NCI-H2029 (cell line): ENCODE measurements at places on chromosomes 3 and 15.

DNA sequence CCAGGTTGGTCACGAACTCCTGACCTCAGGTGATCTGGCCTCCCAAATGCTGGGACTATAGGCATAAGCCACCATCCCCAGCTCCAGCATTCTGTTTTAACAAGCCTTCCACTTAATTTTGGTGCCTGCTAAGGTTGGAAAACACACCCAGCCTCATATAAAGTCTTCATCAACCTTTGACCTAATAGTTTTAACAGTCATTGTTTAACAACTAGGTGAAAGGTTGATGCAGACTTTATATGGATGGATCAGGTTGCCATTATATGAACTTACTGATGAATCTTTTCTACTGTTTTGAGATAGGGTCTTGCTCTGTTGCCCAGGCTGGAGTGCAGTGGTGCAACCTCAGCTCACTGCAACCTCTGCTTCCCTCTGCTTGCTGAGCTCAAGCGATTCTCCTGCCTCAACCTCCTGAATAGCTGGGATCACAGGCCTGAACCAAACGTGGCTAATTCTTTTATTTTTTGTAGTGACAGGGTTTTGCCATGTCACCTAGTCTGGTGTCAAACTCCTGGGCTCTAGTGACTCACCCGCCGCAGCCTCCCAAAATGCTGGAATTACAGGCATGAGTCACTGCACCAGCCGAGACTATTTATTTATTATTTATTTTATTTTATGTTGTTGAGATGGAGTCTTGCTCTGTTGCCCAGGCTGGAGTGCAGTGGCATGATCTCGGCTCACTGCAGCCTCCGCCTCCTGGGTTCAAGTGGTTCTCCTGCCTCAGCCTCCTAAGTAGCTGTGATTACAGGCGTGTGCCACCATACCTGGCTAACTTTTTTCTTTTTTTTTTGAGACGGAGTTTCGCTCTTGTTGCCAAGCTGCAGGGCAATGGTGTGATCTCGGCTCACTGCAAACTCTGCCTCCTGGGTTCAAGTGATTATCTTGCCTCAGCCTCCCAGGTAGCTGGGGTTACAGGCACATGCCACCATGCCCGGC lies 3.1 kb upstream of the RPAP1 start:
- no peak for DNase-seq

DNA sequence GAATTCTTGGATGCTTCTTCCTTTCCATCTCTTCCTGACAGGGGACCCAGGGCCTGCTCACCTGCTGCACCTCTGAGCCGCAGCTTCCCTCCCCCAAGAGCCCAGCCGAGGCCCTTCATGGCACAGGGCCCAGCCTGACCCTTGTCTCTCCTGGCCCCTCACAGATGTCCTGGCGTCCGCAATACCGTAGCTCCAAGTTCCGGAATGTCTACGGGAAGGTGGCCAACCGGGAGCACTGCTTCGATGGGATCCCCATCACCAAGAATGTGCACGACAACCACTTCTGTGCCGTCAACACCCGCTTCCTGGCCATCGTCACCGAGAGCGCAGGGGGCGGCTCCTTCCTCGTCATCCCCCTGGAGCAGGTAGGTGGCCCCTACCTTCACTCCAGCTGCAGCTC lies 66.2 kb downstream of the CORO2B start:
- no peak for DNase-seq

DNA sequence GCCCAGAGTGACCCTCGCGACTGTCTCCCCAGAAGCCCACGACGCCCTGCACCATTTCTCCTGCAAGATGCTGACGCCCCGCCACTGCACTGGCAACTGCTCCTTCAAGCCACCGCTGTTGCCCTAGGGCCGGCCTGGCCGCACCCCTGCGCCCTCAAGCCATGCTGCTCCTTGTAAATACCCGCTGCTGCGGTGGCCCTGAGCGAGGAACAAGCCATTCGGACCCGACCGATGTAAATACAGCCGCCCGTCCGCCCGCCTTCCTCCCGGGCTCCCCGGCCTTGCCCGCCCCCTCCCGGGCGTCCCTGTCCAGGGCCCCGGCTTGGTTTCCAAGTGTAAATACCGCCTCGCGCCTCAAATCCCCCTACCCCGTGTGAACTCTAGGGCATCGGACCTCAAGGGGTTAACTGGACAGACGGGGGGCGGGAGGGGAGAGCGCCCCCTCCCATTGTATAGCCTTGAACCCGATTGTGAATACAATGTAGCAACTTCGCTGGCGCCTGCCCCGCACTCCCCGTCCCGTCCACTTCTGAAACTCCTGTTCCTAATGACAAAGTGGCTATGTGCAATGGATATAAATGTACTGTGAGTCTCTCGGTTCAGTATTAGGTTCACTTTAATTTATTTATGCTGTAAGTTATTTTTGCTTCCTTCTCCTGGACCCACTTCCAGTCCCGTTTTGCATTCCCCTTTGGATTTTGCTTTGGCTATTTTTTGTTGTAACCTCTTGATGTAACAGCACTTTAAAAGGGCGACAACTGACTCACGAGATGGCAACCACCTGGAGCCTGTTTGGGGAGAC lies 5.9 kb downstream of the RNU6-1 start:
- no peak for DNase-seq

DNA sequence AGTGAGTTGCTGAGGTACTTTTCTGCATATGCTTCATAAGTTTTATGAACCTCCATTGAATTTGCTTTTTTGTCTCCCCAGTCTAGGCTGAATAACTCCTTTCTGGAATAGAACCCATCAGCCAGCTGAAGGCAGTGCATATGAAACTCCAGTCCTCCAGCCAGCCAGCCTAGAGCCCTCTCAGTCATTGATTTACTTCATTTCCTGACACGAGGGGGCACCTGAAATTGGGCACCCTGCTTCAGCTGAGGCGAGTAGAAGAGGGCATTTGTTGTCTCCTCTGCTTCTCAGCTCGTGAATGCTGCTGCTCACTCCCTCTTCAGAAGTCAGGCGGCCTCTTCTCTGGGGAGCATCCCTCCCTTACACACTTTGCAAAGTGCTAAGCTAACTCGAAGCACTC lies 32.5 kb downstream of the CHST2 start:
- DNase-seq, result no peak

DNA sequence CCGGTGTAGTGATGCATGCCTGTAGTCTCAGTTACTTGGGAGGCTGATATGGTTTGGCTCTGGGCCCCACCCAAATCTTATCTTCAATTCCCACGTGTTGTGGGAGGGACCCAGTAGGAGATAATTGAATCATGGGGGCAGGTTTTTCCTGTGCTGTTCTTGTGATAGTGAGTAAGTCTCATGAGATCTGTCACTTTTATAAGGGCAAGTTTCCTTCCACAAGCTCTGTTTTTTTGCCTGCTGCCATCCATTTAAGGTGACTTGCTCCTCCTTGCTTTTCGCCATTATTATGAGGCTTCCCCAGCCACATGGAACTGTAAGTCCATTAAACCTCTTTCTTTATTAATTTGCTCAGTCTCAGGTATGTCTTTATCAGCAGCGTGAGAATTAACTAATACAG lies 566.7 kb upstream of the NECTIN3 start:
- DNase-seq, result no peak

- no peak for DNase-seq
Observed at GRCh38 chr3:151262871-151263525, 15.3 kb downstream of the P2RY14 start.

GRCh38 chr3:4407941-4408340 lies 59.1 kb downstream of the SUMF1 start:
- no peak for DNase-seq

DNA sequence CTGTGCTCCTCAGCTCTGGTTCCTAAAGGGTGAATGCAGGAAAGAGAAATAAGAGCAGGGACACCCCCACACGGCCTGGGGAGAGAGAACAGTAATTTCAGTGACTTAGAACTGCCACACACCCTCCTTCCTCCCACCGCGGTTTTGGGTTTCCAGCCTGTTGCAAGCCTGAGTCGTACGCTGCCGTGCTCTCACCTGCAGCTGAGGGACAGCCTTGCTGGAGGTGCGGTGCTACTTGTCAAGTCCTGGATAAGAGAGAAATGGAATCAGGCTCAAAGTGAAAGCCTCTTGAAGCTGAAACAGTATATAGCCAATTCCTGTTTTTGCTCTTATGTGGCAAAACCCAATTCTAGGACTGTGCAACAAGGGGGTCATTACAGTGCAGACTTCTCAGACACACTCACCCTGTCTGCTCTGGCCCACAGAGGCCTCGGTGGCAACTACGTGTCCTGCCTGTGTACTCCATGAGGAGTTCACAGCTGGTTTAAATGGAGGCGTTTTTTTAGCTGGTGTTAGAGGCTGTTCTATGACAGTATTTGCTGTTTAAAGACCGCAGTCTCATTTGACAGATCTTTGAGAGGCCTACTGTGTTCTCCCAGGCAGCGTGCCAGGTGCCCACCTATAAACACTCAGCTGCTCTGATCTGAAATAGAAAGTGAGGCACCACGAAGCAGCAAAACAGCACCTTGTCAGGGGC lies 42.9 kb downstream of the TBC1D2B start:
- DNase-seq, result no peak

- no peak for DNase-seq
Observed at GRCh38 chr3:99172736-99173657, 271.5 kb upstream of the DCBLD2 start.

- no peak for DNase-seq
Observed at GRCh38 chr3:188298585-188298984, 144.6 kb downstream of the LPP start.

DNA sequence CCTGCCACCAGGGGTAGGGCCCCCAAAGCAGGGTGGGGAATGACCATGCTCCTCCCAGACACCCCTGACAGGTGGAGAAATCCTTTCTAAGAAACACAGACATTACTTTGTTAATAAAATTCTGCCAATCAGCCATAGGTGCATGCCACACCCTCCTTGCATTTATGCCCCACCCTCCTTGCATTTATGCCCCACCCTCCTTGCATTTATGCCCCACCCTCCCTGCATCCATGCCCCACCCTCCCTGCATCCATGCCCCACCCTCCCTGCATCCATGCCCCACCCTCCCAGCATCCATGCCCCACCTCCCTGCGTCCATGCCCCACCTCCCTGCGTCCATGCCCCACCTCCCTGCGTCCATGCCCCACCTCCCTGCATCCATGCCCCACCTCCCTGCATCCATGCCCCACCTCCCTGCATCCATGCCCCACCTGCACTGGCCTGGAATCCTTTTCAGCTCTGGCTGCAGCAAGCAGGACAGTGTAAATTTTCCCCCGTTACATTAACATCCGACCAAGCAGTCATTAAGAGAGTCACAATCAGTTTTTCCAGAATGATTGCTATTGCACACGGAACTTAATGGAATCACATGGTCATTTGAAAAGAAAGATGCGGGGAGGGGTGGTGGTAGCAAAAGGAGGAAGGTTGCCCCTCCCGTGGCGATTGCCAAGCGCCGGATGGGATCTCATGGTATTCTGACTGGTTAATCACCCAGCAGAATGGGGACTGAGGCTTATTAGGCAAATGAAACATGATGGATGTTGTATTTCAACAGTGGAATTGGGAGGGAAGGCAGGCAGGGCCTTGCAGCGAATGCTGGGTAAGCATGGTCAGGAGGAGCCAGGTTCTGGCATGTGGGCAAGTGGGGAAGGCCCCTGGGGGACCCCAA lies 91.2 kb downstream of the TLE3 start:
- DNase-seq, result no peak

GRCh38 chr3:62793946-62794345 lies 81.3 kb downstream of the CADPS start:
- DNase-seq, result no peak

DNA sequence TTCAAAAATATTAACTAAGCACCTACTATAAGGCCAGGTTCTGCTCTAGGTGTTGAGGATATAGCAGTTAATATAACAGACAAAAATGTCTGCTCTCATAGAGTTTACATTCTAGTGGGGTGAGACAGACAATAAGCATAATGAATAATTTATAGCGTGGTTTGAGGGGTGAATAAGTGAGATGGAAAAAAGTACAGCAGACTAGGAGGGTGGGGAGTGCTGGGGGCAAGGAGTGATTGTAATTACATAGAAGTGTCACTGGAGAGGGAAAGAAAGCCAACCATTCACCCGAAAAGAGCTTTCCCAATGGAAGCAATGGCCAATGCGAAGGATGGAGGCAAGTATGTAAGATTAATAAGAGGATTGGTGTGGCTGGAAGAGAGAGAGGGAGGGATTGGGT lies 552.9 kb upstream of the KCNMB2 start:
- no peak for DNase-seq

DNA sequence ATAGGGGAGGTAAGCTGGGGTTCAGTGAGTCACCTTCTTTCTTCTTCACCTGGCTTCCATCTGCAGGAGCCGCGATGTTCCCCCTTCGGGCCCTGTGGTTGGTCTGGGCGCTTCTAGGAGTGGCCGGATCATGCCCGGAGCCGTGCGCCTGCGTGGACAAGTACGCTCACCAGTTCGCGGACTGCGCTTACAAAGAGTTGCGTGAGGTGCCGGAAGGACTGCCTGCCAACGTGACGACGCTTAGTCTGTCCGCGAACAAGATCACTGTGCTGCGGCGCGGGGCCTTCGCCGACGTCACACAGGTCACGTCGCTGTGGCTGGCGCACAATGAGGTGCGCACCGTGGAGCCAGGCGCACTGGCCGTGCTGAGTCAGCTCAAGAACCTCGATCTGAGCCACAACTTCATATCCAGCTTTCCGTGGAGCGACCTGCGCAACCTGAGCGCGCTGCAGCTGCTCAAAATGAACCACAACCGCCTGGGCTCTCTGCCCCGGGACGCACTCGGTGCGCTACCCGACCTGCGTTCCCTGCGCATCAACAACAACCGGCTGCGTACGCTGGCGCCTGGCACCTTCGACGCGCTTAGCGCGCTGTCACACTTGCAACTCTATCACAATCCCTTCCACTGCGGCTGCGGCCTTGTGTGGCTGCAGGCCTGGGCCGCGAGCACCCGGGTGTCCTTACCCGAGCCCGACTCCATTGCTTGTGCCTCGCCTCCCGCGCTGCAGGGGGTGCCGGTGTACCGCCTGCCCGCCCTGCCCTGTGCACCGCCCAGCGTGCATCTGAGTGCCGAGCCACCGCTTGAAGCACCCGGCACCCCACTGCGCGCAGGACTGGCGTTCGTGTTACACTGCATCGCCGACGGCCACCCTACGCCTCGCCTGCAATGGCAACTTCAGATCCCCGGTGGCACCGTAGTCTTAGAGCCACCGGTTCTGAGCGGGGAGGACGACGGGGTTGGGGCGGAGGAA lies 2.6 kb downstream of the ISLR2 start:
- no peak for DNase-seq

DNA sequence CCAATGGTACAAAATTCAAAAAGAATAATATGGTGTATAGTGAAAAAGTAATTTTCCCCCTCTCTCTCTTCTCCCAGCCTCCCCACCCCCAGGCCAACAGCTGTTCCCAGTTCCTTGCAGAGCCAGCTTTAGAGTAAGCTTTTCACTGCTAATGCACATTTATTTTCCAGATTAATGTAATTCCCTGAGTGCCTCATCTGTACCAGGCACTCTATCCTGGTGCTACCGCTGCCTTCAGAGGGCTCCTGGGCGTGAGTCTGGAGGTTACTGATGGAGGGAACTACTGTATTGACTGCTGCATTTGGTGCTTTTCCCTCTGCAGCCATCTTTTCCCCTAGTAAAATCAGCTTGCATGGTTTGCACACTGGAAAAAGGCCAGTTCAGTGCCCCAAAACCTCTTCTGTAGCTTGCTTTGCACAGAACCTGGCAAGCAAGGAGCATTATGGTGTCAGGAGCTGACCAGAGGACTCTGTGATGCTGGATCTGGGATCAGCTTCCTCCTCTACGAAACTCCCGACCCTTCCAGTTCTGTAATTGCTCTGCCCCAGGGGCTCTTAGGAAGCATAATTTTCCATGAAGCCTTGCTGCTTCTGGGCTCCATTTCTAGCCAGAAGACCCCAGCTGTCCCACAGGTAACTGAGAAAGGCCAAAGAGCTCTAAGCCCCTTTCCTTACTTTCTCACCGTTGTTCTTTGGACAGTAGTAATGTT lies 8.5 kb upstream of the USP3 start:
- no peak for DNase-seq

- DNase-seq, result no peak
Observed at GRCh38 chr3:10351013-10351735, 30.3 kb upstream of the SEC13 start.

GRCh38 chr3:178456621-178457285 lies 79.5 kb upstream of the KCNMB2 start:
- DNase-seq, result no peak
